ENCODE measurements at places on chromosomes 5 and 9.

DNA sequence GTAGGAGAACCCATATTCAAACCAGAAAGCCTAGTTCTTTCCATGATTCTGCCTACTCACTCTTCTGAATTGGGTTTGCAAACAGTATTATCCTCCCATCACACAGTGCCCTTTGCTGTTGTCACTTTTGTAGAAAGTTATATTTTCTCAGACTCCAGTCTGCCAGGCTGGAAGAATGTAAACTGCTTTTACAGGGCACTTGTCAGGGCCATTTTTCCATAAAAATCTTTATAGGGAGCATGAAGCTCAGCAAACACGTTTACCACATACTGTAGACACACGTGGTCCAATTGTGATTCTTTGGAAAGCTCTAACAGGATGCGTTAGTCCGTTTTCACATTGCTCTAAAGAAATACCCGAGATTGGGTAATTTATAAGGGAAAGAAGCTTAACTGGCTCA is 204.0 kb downstream of the KCNN2 start:
- DNase-seq: no peak

DNA sequence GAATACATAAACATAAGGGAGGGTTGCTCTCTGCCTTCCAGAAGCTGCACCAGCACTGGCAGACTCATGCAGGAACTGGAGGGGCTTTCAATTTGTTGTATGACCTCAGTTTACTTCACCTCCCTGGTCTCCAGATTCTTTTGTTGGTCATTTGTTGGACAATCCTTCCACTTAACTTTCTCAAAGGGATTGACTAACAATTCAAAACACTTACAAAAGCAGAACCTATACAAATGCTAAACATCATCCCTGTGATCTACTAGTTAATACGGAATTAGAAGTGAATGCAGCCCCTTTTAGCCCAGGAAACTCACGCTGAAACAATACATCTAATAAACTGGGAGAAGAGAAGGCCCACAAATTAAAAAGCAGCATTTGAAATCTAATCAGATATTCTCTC is 404.6 kb upstream of the BRINP1 start:
- no peak for DNase-seq

- no peak for DNase-seq
These were observed 115.3 kb upstream of the VLDLR start for GRCh38 chr9:2506321-2506720.

DNA sequence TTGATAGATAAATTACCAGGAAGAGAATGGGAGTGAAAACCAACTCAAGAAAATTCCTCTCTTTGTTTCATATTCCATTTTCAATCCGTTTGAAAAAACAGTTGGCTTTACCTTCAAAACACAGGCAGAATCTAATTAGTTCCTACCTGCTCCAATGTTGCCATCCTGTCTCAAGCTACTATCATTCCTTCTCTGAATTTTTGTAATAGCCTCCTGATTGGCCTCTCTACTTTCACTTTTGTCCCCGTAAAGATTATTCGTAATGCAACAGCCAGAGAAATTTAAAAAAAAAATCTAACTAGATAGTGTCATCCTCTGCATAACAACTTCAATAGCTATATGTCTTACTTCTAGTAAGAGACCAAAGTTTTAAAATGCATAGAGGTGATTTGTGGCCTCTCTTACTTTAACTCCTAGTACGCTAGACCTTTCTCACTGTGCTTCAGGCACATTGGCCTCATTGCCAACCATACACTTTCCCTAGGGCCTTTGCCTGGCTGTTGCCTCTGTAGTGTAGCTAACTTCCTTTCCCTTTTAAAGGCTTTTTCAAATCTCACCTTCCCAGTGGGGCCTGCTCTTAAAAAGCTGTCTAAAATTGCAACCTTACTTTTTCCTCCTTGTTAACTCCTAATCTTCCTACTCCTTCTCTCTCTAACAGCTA is 311.3 kb upstream of the GRIN3A start:
- DNase-seq: no peak

DNA sequence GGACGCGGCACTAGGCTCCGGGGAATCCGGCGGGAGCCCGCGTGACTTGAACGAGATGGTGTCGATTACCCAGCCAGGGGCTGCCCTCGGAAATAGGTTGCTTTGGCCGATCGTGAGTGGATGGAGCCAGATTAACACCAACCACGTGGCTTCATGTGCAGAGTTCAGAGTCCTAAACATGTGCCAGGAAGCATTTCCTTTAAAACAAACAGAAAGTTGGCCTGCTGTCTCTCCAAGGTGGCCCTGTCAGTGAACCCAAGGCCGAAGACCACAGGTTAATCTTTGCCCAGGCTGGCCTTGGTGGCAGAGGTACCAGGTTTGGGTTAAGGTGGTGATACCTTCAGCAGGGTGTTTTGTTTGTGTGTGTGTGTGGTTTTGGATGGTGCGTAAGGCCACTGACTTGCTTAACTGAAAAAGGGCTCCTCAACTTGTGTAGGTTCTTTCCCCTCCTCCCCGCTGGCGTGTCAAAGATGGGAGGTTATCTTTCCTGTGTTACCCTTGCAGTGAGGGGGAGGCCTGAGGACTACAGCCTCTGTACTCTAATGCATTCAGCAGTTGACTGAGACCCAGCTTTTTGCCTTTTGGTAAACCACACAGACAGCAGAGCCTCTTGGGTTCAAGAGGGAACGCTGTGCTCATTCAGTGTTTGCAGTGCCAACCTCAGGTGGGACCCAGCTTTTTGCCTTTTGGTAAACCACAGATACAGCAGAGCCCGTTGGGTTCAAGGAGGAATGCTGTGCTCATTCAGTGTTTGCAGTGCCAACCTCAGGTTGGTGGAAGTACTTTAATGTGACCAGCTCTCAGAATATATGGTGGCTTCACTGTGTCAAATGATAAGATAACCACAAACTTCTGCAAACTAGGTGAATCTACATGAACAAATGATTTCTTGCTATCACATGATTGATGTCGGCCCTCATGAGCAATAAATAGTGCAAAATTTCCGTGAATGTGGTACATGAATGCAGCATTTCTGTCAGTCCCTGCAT is 1.4 kb downstream of the IQGAP2 start:
- DNase-seq: no peak

GRCh38 chr9:130289711-130290241 is 24.2 kb downstream of the HMCN2 start:
- DNase-seq: peak; percentile 46

- no peak for DNase-seq
These were observed 56.7 kb upstream of the PCSK5 start for GRCh38 chr9:75833778-75834177.

DNA sequence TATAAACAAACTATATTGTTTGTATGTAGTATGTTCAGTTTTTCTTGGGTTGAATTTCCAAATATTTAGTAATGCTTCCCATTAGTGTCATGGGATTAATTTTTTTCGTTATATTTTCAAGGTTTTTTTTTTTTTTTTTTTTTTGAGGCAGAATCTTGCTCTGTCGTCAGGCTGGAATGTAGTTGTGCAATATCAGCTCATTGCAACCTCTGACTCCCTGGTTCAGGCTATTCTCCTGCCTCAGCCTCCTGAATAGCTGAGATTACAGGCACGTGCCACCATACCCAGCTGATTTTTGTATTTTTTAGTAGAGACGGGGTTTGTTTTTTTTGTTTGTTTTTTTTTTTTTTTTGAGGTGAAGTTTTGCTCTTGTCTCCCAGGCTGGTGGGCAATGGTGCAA is 10.6 kb downstream of the DDX46 start:
- DNase-seq: no peak

- no peak for DNase-seq
These were observed 43.1 kb downstream of the TNFAIP8 start for GRCh38 chr5:119398727-119399466.

- no peak for DNase-seq
These were observed 439.0 kb downstream of the EBF1 start for GRCh38 chr5:158660726-158661125.
